Fibroblast of skin of left biceps (primary cell): ENCODE measurements at places on chromosomes 2 and 18.

DNA sequence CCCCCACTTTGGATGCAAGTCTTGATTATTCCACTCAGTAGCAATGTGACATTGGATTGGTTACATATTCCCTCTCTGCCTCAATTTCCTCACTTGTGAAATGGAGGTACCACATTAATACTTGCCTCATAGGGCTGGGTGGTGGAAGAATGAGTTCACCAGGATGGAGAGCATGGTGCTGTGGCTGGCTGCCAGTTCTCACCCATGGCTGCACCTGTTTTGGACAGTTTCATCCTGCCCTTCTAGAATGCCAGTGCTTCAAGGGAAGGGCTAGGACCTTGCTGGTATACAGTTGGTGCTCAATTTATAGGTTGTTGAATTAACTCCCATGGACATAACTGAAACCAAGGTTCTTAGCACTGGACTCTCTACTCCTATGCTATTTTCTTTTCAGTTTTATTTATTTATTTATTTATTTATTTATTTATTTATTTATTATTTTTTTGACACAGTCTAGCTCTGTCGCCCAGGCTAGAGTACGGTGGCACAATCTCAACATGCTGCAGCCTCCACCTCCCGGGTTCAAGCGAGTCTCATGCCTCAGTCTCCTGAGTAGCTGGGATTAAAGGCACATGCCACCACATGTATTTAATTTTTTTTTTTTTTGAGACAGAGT, 5.3 kb upstream of the SH3RF3 start:
- DNase-seq, result no peak

- peak; percentile 62 for DNase-seq
These were observed 119.5 kb upstream of the LMAN1 start for GRCh38 chr18:59478591-59478990.

DNA sequence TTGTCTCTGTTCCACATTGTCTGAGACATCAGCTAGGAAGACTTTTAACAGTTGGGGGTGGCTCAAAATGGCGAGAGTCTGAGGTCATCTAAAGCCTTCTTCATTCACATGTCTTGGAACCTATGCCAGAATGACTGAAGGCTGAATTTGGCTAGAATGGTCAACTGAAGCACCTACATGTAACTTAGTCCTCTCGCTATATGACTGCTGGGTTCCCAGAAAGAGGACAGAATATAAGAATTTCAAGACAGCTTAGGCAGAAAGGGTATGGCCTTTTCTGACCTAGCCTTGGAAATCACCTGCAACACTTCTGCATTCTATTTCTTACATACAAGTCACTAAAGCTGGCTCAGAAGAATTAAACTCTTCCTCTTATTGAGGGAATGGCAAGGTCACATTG, 75.6 kb upstream of the OTX1 start:
- no peak for DNase-seq

DNA sequence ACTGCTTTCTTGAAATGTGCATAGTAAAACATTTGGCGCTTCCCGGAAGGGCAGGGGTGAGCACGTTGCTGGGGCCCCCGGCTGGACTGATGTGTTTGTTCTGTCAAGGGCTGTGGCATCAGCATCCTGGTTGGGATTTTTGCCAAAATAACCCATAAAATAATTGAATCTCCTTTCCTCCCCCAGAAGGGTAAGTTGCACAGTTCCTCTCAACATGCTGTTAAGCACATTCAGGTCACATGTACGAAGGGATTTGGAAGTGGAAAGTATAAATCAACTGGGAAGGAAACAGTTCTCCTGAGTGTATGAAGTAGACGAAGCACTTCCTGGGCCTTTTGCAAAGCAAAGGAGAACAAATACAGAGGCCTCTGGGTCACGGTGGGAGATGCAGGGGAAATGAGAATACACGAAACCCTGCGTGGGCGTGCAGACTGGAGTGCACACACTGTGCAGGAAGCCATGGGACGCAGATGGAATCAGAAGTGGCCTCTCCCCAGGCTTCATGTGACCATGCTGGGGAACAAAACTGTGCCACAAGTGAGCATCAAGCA, 183.9 kb downstream of the LPIN1 start:
- no peak for DNase-seq

GRCh38 chr2:25293958-25294562, 47.7 kb downstream of the DNMT3A start:
- no peak for DNase-seq

GRCh38 chr2:85132397-85132796, 795 bp upstream of the TCF7L1 start:
- DNase-seq, result no peak

- DNase-seq, result no peak
These were observed 83.0 kb downstream of the RTN4 start for GRCh38 chr2:54967269-54967668.

DNA sequence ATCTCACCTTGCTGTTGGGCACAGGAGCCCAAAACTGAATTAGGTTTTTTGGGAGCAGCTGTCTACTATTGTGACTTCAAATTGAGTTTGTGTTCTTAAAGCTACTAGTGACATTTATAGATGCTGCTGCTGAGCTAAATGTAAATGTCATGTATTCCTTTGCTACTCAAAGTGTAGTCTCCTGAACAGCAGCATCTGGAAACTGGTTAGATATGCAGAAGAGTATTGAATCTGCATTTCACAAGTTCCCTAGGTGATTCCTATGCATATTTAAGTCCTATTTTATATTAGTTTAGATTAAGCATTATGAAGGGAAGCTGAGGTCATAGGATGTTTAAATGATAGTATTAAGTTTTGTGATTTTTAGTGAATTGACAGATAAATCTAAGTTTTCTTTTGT, 67.5 kb downstream of the RAB3GAP1 start:
- DNase-seq, result no peak

GRCh38 chr18:72152935-72153334, 391.2 kb downstream of the CBLN2 start:
- DNase-seq, result no peak

GRCh38 chr2:68936427-68936826, 16.3 kb downstream of the GKN2 start:
- no peak for DNase-seq

DNA sequence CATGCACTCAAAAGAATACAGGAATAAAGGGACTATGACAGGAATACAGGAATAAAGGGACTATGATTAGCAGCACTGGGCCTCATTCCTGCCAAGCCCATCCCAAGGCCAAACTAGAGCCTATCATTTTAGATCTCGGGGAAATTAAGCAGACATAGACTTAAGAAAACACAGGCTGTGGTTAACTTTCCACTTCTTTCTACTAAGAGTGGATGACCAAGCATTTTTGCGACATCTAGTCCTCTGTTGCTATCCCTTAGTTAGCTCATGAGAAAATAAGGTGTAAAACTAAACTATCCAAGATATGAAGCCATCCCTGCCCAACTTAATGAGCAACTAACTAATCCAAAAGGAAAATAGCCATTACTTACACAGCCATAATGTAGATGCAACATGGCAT, 5.9 kb downstream of the LYPD1 start:
- no peak for DNase-seq

GRCh38 chr2:27042985-27043634, 8.4 kb upstream of the AGBL5 start:
- DNase-seq, result no peak

- DNase-seq, result peak; percentile 38
These were observed 47.5 kb downstream of the TRIB2 start for GRCh38 chr2:12764075-12764730.

DNA sequence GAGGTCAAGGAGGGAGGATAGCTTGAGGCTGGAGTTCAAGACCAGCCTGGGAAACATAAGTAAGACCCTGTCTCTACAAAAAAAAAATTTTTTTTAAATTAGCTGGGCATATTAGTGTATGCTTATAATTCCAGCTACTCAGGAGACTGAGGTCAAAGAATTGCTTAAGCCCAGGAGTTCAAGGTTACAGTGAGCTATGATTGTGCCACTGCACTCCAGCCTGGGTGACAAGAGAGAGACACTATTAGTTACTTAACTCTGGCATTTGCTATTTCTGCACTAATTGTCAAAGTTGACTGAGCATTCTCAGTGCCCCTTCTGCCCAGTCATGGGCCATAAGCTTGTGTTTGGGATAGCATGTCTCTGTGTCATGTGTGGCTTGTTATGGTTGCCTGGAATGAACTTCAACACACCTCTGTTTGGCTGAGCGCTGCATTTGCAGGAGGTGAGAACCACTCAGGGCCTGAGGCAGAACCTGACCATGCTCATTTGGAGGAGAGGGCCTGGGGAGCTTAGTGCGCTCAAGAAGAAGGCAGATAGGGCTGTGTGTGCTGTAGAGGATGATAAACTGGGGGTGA, 77.7 kb downstream of the SH3RF3 start:
- DNase-seq, result no peak

DNA sequence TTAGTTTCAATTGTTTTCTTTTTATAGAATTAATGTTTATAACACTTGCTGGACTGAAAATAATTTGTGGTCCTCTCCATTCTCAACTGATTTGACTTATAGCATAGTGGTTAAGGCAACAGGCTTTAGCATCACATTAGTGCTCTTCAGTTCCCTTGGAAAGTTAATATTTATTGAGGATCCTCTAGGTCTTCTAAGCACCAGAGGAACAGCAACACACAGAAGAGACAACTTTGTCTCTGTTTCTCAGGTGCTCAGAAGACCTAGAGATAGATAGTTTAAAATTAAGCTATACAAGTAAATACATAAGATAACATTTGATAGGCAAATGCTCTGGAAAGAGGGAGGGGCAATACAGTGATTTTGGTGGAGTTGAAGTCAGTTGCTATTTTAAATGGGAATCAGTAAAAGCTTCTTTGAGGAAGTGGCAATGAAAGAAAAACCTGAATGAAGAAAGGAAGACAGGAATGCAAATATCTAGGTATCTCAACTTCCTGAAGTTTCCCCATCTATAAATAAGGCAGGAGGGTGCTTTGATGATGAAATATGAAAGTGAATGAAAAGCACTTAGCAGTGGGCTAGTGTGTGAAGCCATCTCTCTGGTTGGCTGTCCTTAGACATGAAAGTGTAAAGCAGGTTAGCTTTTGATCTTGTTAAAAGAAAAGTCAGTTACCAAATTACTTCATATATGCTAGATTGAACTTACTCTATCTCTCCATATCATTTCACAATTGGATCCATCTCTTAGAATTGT, 7.9 kb downstream of the NEUROD1 start:
- DNase-seq, result no peak
